SW 1271 (cell line): ENCODE measurements at places on chromosomes 2 and 18.

DNA sequence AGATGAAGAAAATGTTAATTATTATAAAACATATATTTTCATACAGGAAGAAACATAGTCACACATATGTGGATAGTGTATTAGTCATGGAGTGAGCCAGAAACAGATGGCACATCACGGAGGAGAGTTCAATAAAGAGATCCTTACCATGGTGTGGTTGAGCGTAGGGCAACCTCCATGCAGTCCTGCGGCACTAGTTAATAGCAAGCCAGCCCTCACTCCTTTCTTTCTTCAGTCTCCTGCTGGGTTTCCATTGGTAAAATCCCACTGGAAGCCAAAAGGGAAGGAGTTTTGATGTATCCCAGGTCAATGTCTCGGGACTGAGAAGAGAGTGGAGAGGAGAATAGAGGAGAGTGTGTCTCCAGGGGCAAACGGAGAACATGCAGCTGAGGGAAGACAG, 328.1 kb downstream of the NR4A2 start:
- DNase-seq: no peak

DNA sequence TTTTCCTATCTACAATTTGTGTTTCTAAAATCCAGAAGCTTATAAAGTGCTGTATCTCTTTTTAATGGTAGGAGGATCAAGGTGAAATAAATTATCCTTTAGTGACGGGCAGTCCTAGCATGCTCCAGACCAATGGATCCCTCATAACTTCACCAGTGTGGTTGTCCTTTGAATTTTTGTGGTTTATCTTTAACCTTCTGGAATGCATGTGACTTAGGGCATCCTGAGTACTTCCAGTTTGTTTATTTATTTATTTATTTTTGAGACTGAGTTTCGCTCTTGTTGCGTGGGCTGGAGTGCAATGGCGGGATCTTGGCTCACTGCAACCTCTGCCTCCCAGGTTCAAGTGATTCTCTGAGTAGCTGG, 40.4 kb downstream of the NUP35 start:
- DNase-seq: peak; percentile 18

DNA sequence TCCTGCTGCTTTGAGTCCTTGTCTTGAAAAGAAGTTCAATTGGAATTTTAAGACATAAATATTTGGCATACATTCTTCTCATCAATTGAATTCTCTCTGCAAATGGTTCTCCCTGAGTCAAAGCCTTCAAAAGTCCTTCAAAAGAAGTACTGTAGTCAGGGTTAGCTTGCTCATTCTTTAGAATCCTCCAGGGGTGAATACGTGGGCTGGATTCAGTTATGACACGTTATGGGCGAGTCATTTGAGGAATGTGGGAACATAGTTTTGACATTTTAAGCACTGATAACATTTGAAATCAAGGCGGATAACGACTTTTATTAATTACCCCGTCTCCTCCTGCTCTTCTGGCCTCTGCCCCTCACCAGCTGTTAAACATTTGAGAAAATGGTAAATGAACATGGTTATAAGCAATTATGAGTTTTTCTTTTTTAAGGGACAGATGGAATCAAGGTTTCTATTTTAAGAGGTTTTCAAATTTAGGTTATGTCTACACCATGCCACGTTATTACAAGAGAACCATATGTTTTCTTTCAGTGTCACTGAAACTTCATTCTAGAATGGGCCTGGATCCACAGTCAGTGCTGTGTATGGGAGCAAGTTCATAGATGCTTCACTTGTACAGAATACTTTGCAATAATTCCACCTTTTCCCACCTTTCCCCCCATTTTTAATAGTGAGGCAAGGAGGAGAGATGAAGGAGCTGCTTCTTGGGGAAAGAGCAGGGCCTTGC, 273.1 kb downstream of the TSN start:
- DNase-seq: peak; percentile 14

DNA sequence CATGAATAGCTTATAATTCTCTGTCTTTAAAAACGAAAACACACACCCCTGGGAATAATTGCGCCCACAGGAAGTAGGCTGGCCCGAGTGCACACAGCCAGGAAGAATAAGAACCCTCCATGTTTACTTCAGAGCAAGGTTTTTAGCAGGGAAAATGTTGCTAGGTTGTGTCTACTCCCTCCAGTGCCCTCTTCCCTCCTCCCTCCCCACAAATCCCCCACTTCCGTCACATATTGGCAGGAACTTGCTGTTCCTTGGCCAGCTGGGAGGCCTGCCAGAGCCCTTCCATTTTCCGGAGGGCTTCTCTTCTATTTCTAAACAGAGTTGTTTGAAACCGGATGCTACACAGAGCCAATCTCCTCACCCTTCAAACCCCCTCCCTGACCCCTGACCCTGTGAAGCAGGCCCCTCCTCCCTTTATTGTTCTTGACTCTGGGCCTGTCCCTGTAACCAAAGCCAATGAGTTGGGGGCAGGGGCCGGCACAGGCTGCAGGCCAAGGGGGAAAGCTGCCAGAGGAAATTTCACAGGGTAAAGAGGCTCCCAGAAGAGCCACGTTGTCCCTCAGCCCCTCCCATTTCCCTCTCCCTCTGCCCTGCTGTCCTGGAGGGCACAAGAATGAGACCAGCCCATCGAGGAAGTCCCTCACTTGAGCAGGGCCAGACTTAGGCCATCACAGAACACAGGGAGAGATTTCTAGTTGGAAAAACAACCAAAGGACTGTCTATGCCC, 49.8 kb upstream of the LGALSL start:
- no peak for DNase-seq

GRCh38 chr2:38113051-38113450, 37.1 kb upstream of the CYP1B1 start:
- DNase-seq: no peak

- DNase-seq: no peak
Measured at GRCh38 chr2:138059487-138060300, 95.4 kb downstream of the HNMT start.

DNA sequence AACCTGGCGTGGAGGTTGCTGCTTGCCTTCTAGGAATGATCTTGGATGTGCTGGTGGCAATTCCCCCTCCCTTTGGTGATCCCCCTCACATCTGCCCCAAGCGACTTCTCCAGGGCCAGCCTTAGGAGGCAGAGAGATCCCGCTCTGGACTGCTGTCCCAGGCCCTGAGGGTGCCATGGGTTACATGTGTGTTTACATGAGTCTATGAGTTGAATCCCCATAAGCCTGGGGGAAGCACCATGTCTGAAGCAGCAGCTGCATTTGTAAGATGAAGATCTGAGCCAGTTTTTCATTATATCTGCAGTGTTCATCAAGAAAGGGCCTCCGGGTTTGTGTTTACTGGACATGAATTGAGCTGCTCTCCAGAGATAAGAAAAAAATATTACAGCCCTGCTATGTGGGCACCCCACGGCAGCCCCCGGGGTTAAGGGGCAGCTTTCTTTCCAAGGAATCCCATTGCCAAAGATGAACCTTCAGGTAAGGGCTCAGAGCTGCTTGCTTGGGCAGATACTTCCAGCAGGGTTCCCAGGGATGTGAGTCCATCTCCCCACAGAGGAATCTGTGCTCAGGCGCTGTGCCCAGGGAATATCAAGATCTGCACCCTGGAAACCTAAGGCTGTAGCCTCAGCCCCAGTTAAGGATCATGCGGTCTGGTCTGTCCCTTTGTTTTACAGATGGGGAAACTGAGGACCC, 46.0 kb downstream of the MRPS5 start:
- no peak for DNase-seq

- DNase-seq: no peak
Measured at GRCh38 chr18:44149706-44150105, 531.0 kb upstream of the SETBP1 start.

- no peak for DNase-seq
Measured at GRCh38 chr2:235630718-235631296, 137.0 kb downstream of the AGAP1 start.

DNA sequence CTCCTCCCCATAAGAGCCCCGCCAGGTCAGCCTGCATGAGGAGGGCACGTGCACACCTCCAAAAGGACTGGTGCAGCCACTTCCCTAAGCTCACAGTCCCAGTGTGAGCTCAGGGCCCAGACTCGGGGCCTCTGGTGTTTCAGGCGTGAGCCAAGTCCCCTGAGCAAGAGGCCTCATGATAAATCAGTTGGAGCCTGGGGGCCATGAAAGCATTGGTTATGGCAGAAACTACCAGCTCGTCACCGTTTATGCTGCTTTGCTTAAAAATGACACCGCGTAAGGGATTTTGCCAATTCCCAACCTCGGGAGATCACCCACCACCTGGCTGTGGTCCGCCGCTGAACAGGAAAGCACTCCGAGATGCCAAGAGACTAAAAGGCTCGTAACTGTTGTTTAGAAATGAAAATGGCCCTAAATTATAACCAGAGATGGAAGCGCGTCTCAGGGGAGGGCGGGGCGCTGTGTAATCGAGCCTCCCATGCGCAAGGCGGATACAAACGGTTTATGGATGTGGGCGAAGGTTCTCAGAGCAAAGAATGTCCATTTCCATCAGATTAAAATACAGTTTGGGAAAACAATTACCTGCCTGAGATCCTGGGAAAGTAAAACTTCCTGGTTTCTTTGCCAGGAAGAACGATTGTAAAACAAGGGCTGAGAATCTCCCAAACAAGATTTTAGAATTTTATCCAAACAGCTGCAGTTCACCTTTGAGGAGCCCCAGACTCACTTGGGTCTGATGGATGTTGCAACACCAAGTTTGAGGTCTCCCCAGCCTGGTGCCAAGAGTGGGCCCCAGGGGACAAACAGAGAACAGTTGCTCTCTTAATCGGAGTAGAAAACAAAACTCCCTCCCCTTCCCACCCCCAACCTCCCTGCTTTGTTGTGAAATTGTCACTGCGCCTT, 141.4 kb downstream of the BCL2 start:
- DNase-seq: no peak

GRCh38 chr2:98948956-98949739, 13.1 kb upstream of the CRACDL start:
- no peak for DNase-seq

GRCh38 chr2:11719230-11719977, 27.0 kb upstream of the LPIN1 start:
- no peak for DNase-seq
